ENCODE measurements at places on chromosomes 13 and 19.

DNA sequence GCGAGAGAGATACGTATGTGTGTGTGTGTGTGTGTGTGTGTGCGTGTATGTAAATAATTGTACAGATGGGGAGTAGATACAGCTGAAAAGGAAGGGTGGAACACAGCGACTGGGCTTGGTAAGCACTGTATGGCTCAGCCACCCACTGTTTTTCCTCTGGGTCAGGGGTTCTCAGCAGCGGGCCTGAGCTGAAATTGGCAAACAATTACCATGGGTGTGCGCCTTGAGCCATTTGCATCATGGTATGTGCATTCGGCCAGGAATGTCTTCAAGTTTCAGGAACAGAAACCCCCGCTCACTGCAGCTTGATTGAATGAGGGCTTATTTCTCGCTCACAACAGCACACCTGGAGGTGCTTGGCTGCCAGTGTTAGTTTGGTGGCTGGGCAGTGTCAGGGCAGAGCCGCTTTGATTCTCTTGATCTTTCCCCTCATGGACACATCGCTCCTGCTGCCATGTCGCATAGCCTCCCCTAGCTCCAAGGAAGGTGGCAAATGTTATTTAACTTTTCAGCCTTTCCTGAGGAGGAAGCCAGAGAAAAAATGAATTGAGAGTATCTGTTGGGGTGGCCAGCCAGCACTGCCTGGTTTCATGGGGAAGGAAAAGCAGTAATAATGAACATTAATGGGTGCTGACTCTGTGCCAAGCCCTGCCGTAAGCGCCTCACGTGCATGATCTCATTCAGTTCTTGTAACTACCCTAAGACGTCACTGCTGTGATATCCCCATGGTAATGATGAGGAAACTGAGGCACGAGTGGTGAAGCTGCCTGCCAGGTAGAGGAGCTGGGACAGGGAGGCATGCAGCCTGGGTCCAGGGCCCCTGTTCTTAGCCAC lies 126.9 kb downstream of the SIPA1L3 start:
- DNase-seq: peak; percentile 48

- no peak for DNase-seq
Observed at GRCh38 chr19:287381-287871, 3.8 kb downstream of the PLPP2 start.

DNA sequence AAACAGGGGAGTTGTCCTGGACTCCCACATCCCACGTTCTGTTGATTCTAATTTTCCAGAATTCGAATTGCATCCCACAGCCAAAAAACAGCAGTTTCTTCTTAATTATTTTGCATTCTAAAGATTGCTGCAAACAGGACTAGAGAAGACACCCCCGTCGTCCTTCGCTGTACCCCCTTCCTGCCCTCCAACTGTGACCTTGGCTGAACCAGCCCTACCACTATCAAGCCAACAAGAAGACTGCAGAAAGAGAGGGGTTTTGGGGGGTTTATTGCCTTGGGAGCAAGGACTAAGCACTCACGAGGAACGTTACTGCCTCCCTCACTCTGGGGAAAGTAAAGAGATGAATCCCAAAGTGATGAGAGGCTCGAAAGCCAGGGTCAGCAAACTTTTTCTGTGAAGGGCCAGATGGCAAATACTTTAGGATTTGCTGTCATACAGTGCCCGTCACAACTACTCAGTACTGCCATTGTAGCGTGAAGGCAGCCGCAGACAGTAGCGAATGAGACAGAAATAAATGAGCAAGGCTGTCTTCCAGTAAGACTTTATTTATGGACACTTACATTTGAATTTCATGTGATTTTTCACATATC lies 32.5 kb upstream of the KATNAL1 start:
- DNase-seq: peak; percentile 55

DNA sequence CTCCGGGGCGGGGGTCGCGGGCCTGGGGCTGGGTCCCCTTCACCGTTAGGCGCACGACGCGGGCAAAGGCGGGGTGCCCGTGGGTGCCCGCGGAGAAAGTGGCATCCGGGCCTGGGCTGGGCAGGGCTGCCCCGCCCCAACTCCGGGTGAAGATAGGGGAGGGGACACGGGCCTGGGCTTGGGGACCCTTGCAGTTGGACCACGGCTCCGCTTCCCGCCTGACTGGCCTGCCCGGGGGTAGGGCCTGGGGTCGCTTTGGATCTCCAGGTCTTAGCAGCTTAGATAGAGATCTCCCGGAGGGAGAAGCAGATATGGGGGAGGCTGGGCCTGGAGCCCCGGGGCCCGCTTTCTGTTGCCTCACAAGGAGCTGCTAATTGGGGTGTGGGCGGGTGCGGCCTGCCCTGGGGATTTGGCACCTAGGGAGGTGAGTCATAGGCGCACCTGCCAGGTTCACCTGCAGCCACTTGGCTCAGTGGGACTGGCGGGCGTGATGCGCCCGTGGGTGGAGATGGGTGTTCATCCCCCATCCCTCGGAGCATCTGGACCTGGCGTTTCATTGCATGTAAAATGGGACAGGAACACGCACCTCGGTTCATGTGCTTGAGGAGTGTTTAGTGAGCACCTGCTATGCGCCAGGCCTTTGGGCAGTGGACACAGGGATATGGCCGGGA lies 585 bp downstream of the MAP1S start:
- DNase-seq: no peak

DNA sequence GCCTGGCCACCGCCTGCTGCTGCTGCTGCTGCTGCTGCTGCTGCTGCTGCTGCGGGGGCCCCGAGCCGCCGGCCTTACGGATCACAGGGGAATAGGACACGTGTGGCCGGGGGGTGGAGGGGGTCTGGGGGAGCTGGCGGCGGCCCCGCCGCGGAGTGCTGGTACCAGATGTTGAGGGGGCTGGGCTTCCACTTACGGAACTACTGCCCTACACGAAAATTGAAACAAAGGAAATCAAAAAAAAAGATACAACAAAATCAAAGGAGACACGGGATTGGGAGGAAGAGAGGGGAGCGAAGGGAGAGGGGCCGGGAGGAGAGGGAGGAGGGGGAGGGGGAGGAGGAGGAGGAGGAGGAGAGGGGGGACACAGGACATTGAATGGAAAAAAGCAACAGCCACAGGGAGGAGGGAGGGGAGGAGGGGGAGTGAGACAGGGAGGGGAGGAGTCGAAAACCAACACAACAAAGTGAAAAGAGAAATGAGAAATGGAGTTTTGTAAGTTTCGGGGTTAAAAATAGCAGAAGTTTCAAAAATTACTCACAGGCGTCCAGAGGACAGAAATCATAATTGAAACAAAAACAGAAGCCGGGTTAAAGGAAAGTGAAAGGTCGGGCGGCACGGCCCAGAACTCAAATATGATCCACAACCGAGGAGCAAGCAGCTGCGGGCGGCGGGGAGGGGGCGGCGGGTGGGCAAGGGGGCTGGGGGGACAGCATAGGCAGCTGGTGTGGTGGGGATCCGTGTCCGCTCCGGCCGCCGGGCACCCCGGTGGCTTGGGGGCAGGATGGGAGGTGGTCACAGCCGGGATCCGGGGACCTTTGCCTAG lies 57.8 kb downstream of the IER2 start:
- DNase-seq: peak; percentile 82

- DNase-seq: no peak
Observed at GRCh38 chr13:26051231-26051656, 572 bp downstream of the SHISA2 start.

- no peak for DNase-seq
Observed at GRCh38 chr13:94332359-94333096, 147.0 kb downstream of the DCT start.

- DNase-seq: no peak
Observed at GRCh38 chr19:18488403-18488723, 33.5 kb downstream of the ELL start.

GRCh38 chr13:73776151-73776785 lies 357.9 kb downstream of the KLF12 start:
- peak; percentile 17 for DNase-seq

- DNase-seq: no peak
Observed at GRCh38 chr19:43471091-43471490, 5.7 kb upstream of the LYPD3 start.

- DNase-seq: no peak
Observed at GRCh38 chr19:3146677-3147100, 10.9 kb downstream of the GNA15 start.

DNA sequence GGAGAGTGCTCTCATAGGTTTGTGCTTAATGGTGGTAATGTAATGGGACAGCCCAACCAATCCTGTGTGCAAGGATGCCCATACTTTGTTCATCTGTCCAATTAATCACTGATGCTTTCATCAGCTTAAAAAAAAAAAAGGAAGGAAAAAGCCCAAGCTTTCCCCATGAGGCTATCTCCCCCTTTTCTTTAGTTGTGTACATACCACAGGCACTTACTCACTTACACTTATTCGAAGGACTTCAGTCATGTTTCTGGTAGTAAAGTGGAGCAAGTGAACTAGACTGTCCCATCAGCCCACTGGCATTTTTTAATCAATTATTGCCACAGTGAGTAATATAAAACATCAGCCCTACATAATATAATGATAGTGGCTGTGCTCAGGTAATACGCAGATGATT lies 183.5 kb upstream of the UFM1 start:
- peak; percentile 45 for DNase-seq

DNA sequence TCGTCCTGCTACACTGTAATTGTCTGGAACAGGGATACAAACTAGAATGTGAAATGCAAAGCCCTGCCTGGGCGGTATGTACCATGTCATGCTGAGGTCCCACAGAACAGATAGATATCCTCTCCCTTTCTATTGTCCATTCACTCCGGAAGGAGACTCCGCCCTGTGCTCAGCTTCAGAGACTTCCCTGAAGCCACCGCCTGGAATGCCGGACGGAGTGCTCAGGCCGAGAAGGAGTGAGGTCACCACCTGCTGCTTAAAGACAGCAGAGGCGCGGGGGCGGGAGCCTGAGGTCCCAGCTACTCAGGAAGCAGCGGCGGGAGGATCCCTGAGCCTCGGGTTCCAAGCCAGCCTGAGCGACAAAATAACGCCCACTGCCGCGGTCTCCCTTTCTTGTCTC lies 890 bp upstream of the ZNF611 start:
- DNase-seq: peak; percentile 74

GRCh38 chr19:30150626-30151025 lies 208.6 kb downstream of the URI1 start:
- DNase-seq: no peak

DNA sequence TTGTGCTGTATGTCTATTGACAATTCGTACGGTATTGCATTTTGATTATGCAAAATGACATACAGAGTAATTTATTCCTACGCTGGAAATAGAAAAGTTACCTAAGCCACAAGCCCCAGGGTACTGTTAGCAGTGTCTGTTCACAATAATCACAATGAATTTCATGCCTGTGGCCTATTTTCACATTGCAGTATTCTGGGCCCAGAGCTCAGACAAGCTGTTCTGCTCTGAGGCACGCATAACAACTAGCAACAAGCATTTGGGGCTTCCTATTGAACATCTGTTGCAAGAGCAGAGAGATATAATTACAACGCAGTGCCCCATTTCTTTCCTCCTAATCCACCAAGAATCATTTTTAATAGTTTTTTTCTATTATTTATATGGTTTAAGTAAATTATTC lies 158.9 kb upstream of the SGCG start:
- no peak for DNase-seq

Measured in fibroblast of mammary gland (primary cell).